DMS153 (cell line): ENCODE measurements at places on chromosomes 11 and 22.

DNA sequence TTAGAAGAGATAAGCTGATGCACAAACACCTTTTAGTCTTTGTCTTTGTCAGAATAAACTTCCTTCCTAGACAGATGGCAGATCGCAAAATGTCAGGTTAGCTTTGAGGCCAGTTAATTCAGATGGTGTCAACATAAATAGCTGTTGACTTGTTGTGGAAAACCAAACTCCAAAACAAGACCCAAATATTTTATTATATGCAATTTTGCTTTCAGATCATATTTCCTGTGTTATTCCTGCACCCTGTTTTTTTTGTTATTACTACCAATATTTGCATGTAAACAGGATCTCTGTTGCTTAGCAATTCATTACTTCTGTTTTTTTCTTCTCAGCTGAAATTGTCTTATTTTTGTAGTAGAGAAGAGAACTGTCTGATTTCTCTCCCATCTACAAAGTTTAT lies 316.0 kb downstream of the ETS1 start:
- DNase-seq, result no peak

DNA sequence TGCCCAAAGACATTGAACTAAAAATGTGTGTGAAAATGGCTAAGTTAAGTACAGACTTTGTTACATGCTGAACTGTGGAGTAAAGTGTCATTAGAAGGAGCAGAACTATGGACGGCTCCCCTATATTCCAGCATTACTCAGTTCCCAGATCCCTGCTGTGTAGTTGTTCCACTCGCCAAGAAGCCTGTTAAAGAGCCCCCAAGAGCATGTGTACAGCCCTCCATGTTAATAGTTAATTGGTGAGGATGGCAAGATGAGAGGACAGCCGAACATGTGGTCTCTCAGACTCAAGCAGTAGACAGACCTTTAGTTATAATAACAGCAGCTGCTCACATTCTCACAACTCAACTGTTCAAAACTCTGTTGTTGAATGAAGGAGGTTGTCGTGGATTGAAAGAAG lies 127.4 kb downstream of the ELP4 start:
- no peak for DNase-seq

DNA sequence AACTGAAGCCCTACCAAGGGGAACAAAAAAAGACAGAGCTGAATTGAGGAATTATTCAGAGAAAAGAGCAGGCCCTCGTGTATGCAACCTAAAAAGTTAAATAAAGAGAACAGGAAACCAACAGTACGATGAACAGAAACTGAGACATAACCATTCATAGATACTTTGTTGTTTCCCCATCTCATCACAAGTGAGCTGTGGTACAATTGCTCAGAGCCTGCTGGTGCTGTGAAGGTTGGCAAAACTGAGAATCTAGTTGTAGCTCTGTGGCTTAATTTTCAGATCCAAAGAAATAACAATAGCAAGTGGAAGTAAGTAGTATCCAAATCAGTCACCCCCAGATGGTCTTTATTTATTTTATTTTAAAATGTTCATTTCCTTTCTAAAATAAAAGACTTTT lies 37.7 kb upstream of the BLID start:
- no peak for DNase-seq

DNA sequence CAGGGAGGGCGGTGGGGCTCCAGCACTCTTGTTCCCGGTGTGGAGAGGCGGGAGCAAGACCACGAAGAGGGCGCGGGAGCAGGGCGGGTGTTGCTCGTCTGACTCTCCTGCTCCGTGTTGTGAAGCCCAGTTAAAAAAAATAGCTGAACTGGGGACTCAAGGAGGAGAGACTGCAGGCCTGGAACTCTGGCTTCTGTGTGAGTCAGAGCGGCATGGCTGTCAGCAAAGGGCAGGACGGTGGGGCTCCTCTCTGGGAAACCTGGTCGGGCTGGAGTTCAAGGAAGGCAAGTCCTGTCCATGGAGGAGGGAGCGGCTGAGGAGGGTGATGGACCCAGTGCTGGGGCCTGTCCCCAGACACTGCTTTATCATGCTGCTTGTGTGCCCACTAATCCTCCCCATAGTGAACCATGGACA lies 152.3 kb downstream of the FEZ1 start:
- no peak for DNase-seq

GRCh38 chr22:44682556-44683168 lies 19.3 kb upstream of the PRR5 start:
- no peak for DNase-seq

GRCh38 chr22:37409459-37410050 lies 17.7 kb downstream of the ELFN2 start:
- DNase-seq, result no peak

- DNase-seq, result no peak
These were observed 251.7 kb upstream of the B3GAT1 start for GRCh38 chr11:134663506-134664313.

GRCh38 chr22:50474710-50475651 lies at the start of gene SBF1:
TSS of gene SBF1 (minus strand) at chr22:50475035. CDS start at chr22:50474840, 195 bp downstream.
- DNase-seq, result peak; percentile 68

DNA sequence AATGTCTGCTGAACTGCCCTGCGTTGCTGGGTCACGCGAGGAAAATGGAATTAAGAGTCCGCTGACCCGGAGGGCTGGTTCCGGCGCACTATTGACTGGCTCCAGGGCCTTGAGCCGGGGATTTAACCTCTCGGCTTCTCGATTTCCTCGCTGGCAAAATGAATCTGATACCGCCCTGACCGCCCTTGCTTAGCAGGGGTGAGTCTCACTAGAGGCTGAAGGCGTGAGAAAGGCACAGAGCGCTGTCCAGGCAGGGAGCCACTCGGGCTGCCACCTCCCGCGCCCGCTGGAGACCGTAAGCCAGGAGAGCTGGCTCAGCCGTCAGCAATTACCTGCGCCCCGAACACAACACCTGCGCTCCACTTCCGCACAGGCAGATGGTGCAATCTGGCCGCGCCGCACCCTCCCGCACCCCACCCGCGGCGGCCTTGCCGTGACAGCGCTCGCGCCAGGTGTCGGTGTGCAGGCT lies 65.6 kb downstream of the BUD13 start:
- peak; percentile 72 for DNase-seq

GRCh38 chr11:12182302-12182675 lies 71.9 kb downstream of the MICAL2 start:
- no peak for DNase-seq

GRCh38 chr22:37887584-37888378 lies 18.3 kb upstream of the MICALL1 start:
- no peak for DNase-seq

DNA sequence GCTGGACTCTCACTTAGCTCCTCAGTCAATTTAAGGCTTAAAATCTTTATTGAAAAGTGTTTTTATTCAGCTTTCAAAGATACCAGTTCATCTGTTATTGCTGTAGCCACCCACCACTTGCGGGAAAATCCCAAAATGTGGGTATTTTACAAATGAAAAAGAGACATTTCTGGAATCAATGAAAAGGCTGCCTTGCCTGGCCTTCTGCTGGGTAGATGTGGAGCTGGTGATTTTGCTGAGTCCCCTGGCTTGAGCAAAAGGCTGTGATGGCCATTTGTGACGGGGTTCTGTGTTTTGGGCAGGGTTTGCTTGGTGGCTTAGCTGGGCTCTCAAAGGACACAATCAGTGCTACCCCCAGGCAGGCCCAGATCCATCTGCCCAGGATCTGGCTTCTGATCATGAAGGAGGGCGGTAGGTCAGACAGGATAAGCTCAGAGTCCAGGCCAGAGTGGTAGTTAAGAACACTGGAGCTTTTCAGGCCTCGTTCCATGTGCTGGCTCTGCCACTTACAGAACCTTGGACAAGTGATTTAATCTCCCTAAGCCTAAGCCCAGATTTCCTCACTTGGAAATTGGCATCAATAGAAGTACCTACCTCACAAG lies 36.1 kb downstream of the UBASH3B start:
- no peak for DNase-seq

DNA sequence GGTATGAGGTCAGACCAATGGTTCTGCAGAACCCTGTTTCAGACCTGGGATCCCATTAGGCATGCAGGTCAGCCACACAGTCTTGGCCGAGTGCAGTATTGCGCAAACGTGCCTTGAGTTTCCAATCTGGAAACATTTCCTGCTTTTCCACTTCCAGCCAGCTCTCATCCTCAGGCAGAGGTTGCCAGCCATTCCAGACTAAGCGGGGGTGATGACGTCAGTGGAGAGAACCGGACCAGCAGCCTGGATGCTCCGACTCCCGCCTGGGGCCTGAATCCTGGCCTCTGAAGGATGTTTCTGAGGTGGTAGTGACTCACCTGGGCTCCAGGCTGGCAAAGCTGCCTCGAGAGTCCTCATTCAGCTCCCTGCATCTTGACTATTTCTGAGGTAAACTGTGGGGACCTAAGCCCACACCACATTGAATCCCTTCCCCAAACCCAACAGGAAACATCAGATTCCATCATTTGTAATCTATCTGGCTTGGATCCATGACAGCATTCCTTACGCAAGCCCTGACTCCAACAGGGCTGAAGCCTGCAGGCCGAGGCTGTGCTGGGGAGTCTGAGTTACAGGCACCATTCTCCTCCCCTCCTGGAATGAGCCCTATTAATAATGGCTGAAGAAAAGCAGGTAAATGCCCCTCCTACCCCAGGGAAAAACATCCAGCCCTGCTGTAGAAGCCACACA lies 83.0 kb downstream of the ABTB2 start:
- peak; percentile 54 for DNase-seq

GRCh38 chr11:10503221-10503620 lies 37.8 kb downstream of the RNF141 start:
- DNase-seq, result no peak

DNA sequence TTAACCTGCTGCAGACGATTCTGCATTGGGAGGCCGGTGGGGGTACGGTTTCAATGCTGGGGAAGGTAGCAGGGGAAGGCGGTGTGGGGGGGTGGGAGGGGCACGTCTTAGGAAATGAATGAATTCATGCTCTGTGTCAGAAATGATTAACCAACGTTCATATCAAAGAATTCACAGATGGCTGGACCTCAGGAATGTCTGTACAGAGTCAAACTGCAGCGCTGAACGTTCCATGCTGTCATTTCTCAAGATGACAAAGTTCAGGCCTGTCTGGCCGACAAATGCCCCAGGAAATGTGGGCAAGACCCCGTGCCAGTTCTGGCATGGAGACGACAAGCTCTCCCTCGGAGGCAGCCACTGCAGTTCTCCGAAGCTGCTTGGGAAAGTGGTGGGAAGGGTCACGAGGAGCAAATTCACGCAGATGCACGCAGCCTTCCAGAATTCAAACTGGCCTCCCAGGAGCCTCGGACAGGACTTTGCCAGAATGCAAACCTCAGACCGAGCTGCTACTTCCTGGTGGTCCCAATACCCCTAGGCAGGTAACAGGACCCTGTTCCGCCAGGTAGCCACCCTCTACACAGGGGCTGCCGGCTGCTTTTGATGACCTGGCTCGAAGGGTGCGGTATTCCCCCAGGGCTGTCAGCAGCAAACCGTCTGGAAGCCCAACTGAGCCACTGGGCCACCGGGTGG lies 81.5 kb downstream of the TRMU start:
- DNase-seq, result no peak
